Effector memory CD8-positive, alpha-beta T cell (primary cell): ENCODE measurements at places on chromosomes 11 and 22.

GRCh38 chr22:27975381-27976013 is 56.4 kb upstream of the PITPNB start:
- DNase-seq, result no peak

- no peak for DNase-seq
These were observed 321.3 kb downstream of the BLID start for GRCh38 chr11:121794671-121795141.

DNA sequence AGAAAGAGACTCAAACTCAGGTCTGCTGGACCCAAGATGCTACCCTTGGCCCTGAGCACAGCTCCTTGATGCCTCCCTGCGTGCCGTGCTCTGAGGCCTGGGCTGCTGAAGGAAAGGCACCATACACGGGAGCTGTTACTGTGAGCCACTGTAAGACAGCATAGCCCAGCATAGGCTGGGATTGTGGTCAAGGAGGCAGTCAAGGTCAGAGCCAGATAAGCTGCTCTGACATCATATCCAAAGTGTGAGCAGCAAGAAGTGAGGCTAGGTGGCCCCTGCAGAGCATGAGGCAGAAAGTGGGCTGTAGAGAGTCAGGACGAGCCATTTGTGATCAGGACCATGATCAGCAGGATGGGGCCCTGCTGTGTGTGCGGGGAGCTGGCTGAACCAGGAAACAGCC is 7.7 kb downstream of the SLC22A8 start:
- no peak for DNase-seq

DNA sequence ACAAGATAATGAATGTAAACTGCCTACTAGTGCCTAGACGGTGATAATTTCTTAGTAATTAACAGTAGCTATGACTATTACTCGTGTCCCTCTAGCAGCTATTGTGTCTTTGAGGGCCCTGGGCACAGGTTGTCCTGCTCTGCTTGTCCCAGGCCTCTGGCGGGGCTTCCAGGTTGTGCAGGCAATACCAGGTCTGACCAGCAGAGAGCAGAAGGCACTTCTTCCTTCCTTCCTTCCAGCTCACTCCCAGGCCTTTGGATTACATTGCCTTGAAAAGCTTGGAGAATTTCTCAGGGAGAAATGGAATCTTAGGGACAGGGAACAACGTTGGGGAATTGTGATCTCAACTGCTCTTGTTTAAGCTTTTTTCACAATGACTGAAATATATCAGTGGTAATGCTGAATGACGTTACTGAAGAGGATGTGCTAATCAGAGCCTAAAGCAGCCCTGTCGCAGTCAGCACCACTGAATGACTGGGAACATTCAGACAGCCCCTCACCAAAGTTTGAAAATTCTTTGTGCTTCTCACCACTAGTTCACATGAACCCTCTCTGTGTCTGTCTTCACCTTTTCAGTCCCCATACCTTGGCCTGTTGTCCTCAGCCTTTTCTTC is 8.4 kb upstream of the CCKBR start:
- peak; percentile 47 for DNase-seq

DNA sequence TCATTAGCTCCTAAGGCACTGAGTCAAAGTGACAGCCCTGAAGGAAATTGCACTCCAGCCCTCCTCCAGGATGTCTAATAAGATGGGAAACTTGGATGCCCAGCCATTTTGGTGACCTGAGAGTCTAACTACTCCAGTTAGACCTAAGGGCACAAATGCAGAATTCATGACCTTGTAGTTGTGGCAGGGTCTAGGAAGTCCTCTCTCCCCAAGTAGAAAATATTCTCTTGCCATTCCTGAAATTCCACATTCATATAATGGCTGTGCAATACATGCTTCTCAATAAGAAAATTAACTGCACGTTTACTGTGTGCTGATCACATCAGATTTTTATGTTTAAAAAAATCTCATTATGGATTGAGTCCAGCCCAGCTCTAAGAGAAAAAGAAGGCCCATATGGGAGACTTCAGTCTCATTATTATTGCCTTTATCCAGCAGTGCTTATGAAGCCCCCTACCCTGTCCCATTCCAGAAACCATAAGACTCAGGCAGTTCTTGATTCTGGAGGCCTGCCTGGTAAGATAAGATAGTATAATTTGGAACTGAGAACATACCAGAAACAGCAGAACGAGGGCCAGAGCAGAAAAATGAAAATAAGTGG is 133.7 kb upstream of the LDLRAD3 start:
- no peak for DNase-seq

- no peak for DNase-seq
These were observed 328.0 kb downstream of the MN1 start for GRCh38 chr22:27473533-27473932.

- no peak for DNase-seq
These were observed 128.5 kb downstream of the ENTHD1 start for GRCh38 chr22:39765046-39765445.

DNA sequence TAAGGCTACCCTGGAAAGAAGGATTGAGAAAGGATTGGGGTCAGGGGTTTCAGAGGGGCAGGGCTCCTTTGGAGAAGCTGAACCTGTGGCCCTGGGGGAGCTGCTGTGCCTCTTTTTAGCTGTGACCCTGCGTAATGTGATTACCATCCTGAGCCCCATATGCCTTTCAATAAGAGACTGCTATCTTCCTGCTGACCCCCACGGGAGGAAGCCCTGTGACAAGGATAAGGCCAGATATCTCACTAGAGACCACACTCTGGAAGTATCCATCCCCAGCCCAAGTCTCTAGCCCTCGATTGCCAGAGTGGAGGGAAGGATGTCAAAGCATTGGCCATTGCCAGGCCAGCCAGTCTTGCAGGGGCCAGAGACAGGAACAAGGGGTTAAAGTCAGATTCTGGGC is 4.8 kb upstream of the SLC39A13 start:
- DNase-seq, result no peak

DNA sequence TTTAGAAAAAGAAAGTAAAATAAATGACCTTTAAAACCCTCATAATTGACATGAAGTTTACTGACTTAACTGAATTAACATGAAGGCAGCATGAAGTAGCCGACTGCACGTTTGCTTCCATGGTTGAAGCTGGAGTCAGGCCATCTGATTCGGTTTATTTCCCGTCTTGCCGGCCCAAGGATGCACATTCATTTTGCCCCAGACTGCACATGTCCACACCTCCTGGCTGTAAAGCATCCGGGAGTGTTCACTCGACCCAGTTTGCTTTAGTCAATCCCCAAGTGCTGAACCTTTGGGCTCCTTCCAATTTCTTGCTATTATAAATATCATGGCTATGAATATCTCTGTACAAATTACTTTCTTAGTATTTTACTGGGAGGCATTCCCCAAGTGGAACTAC is 17.7 kb upstream of the TUB start:
- no peak for DNase-seq

DNA sequence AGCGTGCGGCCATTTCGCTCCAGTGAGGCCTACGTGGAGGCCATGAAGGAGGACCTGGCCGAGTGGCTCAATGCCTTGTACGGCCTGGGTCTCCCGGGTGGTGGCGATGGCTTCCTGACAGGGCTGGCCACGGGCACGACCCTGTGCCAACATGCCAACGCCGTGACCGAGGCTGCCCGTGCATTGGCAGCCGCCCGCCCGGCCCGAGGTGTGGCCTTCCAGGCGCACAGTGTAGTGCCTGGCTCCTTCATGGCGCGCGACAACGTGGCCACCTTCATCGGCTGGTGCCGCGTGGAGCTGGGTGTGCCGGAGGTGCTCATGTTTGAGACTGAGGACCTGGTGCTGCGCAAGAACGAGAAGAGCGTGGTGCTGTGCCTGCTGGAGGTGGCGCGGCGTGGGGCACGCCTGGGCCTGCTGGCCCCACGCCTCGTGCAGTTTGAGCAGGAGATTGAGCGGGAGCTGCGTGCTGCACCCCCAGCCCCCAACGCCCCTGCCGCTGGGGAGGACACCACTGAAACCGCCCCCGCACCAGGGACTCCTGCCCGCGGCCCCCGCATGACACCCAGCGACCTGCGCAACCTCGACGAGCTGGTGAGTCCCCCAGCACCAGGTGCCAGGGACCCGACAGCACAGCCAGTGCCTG is 1.8 kb downstream of the GAS2L1 start:
- no peak for DNase-seq

DNA sequence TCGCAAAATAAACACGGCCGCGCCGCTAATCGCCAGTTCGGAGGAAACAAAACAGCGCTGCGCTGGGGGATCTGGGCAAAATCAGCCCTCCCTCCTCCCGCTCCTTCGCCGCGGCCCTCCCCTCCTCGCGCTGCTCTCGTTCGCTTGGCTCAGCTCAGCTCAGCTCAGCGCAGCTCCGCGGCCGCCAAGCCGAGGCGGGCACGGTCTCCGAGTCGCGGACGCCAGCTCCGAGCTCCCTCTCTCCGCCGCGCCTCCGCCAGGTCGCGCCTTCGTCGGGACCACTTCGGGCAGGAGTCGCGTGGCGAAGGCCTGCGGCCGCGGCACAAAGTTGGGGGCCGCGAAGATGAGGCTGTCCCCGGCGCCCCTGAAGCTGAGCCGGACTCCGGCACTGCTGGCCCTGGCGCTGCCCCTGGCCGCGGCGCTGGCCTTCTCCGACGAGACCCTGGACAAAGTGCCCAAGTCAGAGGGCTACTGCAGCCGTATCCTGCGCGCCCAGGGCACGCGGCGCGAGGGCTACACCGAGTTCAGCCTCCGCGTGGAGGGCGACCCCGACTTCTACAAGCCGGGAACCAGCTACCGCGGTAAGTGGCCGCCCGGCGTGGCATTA is at the start of gene SPON1:
SPON1 (plus strand) TSS at position 162 of the 607 bp plus-strand sequence; CDS start at position 344, 182 bp downstream.
- no peak for DNase-seq

DNA sequence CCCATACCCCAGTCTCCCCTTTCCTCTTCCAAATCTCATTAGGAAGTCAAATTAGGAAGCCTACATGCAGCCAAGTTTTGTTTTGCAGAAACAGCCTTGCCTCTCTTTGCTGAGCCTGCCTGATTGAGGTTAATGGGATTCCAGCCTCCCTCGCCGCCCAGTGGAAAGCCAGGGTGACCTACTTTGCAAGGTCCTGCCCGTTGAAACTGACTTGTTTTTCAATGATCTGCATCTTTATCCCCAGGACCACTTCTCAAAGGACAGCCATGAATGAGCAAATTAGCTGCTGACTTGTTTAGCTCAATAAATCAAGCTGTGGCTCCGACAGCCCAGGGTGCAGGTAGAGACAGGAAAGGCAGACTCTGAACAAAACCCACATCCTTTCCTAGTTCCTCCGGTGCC is 110.4 kb downstream of the RRAS2 start:
- no peak for DNase-seq

DNA sequence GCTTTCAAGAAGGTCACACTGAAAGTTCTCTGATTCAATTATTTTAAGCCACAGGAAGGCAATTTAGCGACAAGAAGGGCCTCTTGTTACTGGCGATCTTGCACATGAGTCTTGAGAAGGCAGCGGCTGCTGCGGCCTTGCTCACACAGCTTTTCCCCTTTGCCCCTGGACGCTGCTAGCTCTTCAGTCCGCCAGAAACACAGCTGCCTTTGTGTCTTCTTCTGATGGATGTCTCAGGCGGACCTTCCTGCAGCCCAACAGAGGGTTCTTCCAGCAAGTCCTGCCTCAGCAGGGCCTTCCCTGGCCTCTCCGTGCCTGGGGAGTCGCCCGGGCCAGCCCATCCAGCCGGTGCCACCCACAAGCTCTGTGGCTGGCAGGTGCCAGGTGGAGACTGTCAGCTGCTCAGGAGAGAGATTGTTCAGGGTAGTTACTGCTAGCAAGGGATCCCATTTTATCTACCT is 59.4 kb downstream of the PKNOX2 start:
- no peak for DNase-seq
